ENCODE measurements at places on chromosomes 4 and X.
A peak's percentile ranks its signal among the peaks of the same experiment; 100 is the strongest.

DNA sequence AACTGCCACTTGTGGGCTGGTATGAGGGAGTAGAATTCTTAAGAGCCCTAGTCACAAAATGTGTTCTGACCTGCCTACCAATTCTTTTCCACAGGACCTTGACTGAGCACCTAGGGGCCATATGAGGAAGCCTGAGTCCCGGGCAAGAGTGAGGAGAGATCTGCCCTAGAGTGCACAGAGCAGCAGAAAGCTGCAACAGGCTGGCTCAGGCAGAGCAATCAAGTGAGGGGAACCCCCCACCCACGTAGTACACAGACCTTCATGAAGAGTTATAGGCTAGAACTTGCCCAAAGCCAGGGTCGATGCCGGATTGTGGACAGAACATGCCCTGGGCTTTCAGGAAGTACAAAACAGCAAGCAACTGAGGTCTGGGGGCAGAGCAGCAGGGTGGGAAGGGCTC lies 117.0 kb downstream of the SPOCK3 start:
- no peak for DNase-seq

DNA sequence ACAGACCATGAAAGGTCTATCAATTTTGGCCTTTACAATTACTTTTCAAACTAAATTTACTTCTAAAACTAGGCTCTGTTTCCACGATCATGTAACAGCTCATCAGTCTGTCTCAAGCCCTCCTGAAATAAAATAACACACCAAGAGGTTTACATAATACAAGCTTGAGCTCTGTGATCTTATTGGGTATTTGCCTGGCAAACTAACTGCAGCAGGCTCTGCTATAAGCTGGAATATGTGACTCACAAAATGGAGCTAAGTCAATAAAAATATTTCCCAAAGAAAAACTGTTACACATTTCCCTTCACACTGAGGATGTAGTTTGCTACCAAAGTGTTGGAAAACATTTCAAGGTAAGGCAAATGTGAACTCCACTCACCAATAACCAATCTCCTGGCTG lies 94.7 kb upstream of the GPM6B start:
- DNase-seq = no peak

GRCh38 chr4:174266416-174266815 lies 17.1 kb downstream of the FBXO8 start:
- DNase-seq = no peak

- DNase-seq = peak; percentile 50
These were observed 235.3 kb downstream of the GPAT3 start for GRCh38 chr4:83771113-83771705.

- peak; percentile 3 for DNase-seq
These were observed 25.7 kb downstream of the ACSL4 start for GRCh38 chrX:109707319-109707718.

GRCh38 chr4:53959343-53960120 lies 104.9 kb downstream of the CHIC2 start:
- DNase-seq = no peak

GRCh38 chr4:23039818-23040217 lies 347.1 kb downstream of the GBA3 start:
- DNase-seq = no peak

DNA sequence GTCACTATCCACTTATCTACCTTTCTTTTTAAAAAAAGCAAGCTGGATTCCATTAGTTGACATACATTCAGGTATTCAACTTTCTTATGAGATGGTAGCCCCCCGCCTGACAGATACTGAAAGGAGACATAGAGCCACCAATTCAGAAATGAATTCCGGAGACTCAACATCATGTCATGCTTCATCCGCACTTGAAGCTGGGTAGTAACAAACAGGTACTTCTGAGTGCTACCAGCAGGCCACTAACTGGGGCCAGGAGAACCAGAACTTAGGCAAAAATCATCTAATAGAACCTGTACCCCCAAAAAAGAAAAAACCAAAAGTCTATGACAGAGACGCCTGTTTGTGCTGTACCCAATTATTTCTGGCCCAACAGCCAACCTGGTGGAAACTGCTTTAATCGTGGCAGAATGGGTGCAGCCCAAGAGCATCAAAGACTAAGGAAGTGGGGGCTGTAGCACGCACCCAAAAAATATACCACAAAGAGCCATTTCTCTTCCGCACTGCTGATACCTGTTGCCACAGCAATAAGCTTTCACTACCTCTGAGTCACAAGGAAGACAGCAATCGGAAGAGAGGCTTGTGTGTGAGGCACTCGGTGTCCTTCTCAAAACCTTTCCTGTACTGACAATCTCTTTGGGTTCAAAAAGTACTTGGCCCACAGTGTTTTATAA lies 84.8 kb downstream of the AFAP1 start:
- DNase-seq = no peak

DNA sequence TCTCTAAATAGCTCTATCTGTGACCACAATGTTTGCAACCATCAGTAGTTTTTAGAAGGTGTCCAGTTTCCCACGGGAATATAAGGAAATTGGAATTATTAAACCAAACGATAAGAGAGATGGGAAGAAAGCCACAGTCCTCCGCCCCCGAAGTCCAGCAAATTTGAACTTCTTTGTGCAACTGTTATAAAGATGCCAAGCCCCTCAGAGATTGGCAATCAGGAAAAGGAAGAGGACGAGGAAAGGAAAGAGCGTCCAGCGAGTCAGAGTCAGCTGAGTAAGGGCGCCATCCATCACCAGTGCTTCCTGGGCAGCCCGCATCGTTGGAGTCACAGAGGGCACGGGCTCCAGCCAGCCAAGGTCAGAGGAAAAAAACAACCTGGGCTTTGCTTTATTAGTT lies 35.7 kb downstream of the LDB2 start:
- DNase-seq = no peak

- no peak for DNase-seq
These were observed 20.2 kb upstream of the ACSL4 start for GRCh38 chrX:109753256-109753655.

DNA sequence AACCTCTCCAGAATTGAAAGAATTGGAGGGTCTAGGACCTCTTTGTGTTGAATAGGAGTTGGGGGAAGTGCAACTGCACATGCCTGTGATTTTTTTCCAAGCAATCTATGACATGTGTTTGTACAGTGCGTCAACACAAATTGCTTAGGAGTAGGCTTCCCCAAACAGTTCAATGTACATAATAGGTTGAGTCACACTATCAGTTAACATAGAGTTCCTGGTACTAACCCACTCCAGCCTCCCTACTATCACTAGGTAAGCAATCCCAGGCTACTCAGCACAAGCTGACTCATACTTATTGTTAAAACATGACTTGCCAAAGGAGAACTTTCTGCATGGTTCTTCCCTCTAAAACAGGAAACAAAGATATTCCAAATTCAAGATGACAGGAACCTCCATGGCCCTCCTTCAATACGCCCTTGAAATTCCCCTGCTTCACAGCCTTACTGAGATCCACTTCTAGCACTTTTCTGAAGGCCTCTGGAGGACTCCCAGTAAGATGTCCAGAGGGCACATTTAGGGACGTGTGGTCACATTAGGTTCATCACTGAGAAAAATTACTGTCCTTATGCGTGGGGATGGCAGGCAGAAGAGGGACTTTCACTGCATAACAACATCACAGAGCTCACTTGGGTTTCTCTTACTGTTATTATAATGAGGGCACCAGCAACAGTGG lies 8.4 kb upstream of the VSIG1 start:
- DNase-seq = peak; percentile 55

GRCh38 chr4:148216321-148216720 lies 225.9 kb downstream of the NR3C2 start:
- no peak for DNase-seq

DNA sequence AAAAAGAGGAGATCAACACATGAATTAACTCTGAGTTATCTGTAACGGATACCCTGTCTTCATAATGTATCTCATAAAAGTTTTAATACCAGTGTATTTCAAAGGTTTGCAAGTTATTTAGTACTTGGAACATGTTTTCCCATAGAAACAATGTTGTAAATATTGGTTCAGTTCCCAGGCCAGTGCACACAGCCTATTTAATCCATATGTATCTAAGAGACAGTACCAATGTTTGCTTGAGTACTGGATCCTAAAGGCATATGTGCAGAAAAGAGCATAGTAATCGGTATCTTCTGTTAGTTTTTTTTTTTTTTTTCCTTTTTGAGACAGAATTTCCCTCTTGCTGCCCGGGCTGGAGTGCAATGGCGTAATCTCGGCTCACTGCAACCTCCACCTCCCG lies 46.1 kb downstream of the SLIT2 start:
- DNase-seq = no peak

DNA sequence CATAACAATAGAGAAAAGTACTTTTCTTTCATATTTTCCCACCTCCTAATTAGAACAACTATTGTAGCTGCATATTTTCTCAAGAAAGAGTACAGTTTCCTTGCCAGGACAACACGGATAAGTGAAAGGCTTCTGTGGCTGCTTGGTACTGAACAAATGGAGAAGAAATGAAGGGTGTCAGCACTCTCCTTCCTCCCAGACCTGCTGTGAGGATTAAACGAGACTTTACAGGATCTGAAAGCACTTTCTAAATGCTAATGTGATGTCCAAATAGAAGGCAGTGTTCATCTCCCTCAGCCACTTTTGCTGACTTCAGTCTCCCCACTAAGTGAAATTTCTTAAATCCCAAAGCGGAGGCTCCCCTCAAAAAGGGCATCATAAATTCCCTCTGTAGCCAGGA lies 13.9 kb downstream of the NIPAL1 start:
- no peak for DNase-seq

- DNase-seq = no peak
These were observed 338.7 kb upstream of the GATB start for GRCh38 chr4:152099555-152099954.

DNA sequence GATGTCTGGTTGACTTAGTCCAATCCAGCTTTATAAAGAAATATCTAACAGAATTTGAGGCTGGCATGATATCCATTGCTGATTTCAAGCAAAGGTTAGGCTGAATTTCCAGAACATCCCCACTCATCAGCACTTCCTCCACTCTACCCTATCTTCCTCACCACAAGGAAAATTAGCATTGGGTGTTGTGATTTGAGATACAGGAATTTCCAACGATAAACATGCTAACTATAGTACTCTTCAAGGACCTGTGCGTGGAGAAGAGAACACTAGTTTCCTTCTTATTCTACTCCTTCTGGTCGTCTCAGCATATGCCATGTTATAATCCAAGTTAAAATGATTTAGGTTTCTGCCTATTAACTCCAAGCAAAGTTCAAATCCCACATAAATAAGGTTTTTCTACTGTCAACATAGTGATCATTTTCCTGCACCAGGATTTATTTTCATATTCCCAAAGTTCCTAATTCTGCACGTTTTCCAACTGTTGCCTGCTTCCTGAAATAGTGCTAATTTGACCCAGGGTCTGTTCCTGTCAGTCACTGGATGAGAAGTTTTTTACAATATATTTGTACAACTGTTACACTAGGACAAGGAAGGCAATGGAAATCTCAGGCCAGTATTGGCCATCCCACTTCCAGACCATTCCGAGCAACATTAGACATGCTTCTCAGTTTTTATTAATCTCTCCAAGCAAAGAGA lies 177.6 kb upstream of the EDNRA start:
- DNase-seq = no peak
